CD4-positive, alpha-beta T cell treated with Interferon gamma for 1 hour (primary cell): ENCODE measurements at places on chromosomes 1 and 21.

DNA sequence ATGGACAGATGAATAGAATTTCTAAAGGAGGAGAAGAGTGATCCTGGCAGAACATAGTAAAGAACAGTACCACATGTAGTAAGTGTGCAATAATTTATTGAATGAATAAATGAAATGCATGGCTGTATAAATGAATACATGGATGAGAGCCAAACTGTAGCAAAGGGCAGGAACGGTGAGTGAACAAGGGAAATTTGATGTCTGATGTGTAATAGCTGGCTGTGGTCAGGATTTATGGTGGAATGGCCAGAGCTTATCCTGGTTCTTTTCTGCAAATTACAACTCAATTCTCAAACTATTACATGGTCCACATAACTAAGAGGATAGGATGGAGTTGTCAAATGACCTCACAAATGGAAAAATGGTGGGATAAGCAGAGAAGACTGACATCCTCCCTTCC is 43.2 kb upstream of the ARHGAP29 start:
- DNase-seq, result no peak

- no peak for DNase-seq
Observed at GRCh38 chr21:36055551-36055950, 4.8 kb downstream of the SETD4 start.

- DNase-seq, result no peak
Observed at GRCh38 chr1:54109129-54110090, 43.4 kb downstream of the CDCP2 start.

- DNase-seq, result peak; percentile 40
Observed at GRCh38 chr1:201408176-201408833, 9.2 kb upstream of the LAD1 start.

- DNase-seq, result no peak
Observed at GRCh38 chr21:37940691-37941090, 24.4 kb upstream of the KCNJ6 start.

DNA sequence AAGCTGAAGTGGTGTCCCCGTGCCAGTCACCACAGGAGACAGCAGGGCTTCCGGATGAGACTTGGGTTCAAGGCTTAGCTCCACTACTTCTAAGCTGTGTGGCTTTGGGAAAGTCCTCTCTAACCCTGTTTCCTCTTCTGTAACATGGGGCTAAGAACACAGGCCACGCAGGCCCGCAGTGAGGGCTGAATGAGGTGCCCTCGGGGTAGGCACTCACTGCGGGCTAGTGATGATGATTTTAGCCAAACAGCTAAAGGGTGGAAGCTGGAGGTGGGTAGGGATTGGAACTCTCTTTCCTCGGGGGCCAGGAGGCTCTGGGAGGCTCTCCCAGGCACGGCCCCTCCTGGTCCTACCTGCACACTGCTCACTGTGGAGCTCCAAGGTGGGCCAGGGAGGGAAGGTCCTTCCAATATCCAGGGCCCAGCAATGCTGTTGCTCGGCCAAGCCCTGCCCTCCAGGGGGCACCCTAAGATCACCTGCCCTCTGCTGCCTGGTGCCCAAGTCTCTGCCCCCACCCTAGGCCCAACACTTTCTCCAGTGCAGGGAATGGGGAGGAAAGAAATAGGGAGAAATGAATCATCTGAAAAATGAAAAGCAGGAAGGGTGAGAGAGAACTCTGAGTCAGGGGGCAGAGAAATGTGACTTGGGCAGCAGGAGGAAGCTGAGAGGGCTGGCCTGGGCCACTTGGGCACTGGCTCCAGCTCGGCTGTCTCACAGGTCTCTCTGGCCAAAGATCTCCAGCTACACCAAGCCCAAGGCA is 19.2 kb upstream of the EVA1B start:
- DNase-seq, result peak; percentile 57

DNA sequence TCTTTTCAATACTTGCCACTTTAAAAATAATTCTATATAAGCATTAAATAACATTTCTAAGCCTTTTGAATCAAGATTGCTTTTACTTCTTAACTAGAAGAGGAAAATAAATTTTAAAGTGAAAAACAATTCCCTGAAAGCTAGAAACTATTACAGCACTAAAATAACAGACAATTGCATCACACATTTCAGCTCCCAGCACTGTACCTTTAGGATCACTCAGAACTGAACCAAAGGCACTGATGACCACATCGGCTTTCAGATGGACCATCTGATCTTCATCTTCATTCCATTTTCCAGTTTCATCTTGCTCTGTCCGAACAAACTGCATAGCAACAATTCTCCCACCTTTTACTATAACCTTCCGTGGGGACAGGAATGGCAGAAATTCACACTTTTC is 347.3 kb downstream of the DPYD start:
- DNase-seq, result no peak

- peak; percentile 40 for DNase-seq
Observed at GRCh38 chr1:160665330-160666078, 18.7 kb upstream of the SLAMF1 start.

GRCh38 chr1:248730507-248731335 is 24.8 kb downstream of the LYPD8 start:
- DNase-seq, result no peak

- DNase-seq, result no peak
Observed at GRCh38 chr1:231781892-231782291, 155.3 kb downstream of the DISC1 start.

- DNase-seq, result no peak
Observed at GRCh38 chr1:221336126-221336525, 405.8 kb downstream of the DUSP10 start.

GRCh38 chr1:209609041-209609790 is 25.7 kb downstream of the CAMK1G start:
- no peak for DNase-seq

- DNase-seq, result no peak
Observed at GRCh38 chr1:46469881-46470280, 19.8 kb upstream of the DMBX1 start.

- no peak for DNase-seq
Observed at GRCh38 chr1:154295408-154296235, 23.2 kb downstream of the HAX1 start.

- DNase-seq, result no peak
Observed at GRCh38 chr21:45883090-45883489, 98.5 kb upstream of the COL6A1 start.
